ENCODE measurements at places on chromosomes 13 and 19.

DNA sequence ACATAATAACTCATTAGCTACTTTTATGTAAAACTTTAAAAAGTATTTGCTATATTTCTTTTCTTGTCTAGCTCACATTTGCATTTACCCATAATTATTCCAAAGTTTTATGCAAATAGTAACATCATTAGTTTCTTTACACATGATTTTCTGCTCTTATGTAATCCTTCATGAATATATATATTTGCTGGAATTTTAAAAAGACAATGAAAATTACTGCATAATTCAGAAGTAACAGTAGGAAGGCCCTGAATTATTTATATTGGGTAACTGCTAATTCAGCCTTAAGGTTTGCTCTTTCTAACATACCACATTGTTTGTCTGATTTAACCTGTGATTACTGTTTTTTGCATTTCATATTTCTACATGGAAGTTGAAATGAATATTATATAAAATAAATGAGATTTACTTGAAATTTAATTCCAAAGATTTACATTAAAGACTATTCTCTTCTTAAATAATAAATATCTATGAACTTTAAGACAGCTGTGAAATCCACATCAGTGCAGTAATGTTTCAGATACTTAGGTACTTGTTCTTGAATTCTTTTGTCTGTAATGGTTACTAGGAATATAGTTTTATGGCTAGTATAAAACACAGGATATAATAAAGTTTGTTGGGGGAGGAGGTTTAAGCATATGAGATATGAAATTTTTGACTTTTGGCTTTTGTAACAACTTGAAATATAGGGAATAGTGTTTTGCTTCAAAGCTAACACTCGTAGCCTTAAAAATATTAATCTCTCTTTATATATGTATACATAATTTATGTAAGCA is 46.0 kb downstream of the B3GLCT start:
- no peak for DNase-seq

DNA sequence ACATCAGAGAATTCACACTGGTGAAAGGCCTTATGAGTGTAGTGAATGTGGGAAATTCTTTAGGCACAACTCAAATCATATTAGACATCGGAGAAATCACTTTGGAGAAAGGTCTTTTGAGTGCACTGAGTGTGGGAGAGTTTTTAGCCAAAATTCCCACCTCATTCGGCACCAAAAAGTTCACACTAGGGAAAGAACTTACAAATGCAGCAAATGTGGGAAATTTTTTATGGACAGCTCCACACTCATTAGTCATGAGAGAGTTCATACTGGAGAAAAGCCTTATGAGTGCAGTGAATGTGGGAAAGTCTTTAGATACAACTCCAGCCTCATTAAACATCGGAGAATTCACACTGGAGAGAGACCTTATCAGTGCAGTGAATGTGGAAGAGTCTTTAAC is 10.1 kb downstream of the ZNF17 start:
- DNase-seq: no peak

DNA sequence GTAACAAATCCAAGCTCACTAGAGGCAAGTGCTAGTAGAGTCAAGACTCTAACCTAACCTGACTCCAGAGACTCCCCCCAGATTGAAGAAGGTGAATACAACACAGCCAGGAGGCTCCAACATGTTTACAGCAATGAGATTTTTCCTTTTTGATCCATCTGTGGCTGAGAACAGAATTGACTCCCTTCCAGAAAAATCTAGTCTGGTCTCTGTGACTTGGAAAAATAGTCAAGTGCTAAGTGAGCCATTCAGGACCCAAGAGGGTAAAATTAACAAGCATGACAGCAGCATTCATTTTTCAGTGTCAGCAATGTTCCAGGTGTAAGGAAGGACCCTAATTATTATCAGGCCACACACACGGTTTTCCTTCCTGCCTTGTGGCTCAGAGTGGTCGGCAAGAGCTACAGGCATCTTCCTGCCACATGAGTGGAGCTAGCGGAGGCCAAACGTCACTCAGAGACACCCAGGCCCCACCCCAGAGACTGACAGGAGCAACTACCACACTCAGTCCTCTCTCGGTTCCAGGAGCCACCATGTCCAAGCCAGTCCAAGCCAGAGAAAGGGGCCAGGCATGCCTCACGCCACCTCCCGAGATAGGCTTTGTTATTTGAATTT is 395.1 kb downstream of the FOXO1 start:
- no peak for DNase-seq

DNA sequence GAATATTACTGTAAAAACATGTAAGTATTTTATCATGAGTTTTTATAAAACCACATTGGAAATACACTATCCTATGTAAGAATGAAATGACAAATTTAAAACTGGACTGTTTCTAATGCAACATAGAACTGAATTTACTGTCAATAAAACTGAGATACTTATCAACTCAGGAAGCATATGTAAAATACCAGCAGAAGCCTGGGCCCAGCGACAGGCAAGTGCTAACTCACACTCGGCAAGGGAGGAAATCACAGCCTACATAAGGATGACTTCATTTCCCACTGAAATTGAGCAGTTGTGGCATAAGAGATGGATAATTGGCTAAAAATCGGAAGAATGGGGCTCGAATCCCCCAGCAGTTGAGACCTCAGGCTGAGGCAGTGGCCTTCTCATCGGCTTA is 12.1 kb downstream of the PROZ start:
- no peak for DNase-seq

- DNase-seq: no peak
These were observed 1.0 kb upstream of the CRYL1 start for GRCh38 chr13:20526664-20527063.

DNA sequence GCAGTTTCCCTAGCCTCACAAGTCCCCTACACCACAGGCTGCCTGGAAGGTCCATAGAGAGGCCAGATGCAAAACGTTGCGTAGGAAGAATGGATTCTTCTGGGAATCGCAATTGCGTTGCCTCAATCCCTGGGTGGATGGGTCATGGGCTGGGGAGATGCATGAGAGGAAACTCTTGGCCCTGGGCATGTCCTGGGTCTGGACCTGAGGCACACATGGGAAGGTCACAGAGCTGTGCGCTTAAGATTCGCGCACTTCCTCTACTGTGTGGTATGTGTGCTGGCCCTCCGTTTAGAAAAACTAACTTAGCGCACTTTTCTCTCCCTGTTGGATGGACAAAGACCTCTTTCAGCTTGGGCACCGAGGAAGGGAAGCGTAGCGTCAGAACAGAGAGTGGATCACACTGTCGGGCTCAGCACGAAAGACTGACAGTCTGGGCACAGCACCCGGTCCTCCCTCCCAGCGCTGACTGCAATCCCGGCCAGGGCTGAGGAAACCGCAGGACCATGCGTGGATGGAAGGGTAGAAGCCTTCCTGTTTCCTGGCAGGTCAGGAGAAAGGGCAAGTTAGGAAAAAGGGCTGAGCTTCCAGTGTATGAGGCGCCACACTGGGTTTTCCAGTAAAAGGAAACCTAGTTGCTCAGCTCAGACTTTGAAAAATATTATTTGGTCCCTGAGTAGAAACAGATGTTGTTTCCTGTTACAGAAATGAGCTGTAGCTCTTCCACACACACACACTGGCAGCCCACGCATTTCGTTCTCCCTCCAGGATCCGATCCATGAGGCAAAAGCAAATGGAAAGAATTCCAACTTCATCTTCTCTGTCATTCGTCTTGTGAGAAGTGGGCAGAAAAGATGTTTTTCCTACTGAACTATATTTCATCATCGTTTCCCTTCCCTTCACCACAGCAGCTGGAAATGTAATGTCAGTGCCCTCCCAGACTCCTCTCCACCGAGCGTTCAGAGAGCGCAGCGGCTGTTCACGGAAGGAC is 86.0 kb downstream of the ING1 start:
- DNase-seq: no peak
